Stimulated activated CD8-positive, alpha-beta memory T cell treated with anti-CD3 and anti-CD28 coated beads, Interleukin-4, amount 100 ng/mL, for 48 hours (primary cell): ENCODE measurements at places on chromosomes 1 and 21.

DNA sequence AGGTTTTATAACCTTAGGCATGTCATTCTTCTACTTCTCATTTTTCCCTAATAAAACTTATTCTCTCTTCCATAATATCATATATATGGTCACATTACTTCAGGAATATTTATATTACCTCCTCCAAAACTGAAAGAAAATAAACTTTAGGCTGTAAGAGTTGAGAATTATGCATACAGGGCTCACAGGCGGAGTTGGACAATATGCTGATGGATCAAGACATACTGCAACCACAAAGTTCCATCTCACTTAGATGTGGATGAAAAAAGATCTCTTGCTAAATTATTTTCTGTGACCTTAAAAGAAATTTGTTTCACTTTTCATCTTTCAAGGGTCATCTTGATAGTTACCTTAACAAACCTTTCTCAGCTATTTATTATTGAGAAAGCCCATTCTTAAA is 152.6 kb upstream of the PDE4B start:
- DNase-seq: no peak

DNA sequence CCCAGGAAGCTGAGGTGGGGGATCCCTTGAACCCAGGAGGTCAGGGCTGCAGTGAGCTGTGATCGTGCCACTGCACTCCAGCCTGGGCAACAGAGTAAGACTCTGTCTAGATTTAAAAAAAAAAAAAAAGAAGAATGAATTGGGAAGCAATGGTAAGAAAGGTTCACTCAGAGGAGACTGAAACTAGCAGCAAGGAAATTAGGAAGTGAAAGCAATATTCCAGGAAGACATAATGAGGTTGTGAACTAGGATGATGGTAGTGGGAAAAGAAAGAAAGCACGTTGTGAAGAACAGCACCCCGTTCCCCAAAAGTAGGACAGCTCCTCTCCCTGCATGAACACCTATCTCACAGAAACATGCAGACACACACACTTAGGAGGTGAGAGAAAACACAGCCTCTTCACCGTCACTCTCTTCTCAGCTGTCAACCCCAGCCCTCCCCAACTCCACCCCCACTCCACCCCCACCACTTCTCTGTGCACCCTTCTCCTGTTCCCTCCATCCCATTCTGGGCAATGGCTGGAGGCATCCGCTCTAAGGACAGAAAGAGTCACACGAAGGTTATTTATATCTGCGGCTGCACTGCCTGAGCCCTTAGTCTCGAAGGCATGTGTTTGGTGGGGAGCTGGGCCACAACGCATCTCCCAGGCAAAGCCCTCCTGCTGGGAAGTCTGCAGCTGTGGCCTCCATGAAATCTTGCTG is 101.8 kb upstream of the LPGAT1 start:
- DNase-seq: no peak

- peak; percentile 60 for DNase-seq
These were observed 20.6 kb downstream of the ESPN start for GRCh38 chr1:6445062-6445763.

DNA sequence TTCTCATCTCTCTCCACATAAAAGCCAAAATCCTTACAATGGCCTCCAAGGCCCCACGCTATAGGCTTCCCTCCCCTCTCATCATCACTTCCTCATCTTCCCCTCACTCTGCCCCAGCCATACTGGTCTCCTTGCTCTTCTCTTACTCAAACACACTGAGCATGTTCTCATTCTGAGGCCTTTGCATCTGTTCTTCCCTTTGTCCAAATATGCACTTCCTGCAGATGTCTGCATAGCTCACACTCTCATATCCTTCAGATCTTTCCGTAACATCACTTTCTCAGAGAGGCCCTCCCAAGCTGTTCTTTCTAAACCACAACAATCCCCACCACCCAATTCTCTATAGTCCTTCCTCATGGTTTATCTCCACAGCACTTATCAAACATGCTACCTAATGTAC is 284.1 kb downstream of the HHIPL2 start:
- no peak for DNase-seq

DNA sequence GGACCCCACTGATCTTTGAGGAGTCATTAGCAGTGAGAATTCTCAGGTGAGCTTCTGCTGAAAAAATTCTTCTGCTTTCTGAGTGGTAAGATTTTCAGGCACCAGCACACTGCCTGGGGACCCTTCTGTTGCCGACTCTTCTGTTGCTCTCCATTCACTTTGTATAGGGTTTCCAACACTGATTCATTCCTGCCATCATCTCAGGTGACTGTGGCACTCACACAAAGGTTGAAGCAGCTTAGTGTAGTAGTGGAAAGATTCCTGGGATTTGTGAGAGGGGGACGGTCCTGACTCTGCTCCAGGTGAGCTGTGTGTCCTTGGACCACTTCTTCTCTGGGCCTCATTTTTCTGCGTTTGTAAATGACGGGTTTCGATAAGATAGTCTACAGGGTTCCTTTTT is 9.4 kb downstream of the UTP11 start:
- DNase-seq: no peak

GRCh38 chr1:94298861-94299260 is 61.5 kb upstream of the ARHGAP29 start:
- DNase-seq: no peak

GRCh38 chr1:93707956-93708355 is 26.3 kb upstream of the BCAR3 start:
- DNase-seq: peak; percentile 75

- no peak for DNase-seq
These were observed 237.7 kb downstream of the SLC45A1 start for GRCh38 chr1:8555582-8555981.

DNA sequence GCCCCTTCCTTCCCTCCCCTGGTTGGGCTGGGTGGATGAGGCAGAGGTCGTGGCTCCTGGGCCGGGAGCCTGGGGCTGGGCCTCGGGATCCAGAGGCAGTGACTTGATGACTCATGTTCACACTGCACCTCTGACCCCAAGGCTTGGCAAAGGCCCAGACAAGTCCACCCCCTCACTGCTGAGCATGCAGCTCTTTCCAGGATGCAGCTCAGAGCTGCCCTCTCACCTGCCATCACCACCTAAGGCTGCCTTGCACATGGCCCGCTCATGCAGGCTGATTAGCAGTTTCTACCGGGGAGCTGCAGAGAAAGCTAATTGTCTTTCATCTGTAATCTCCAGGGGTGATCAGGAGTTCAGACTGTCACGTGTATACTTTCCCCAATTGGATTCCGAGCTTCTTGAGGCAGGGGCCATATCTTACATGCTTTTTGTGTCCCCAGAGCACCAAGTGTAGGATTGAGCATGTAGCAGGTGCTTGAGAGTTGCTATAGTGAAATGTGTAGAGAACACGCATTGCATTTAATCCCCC is 62.1 kb downstream of the LRRN2 start:
- DNase-seq: no peak

DNA sequence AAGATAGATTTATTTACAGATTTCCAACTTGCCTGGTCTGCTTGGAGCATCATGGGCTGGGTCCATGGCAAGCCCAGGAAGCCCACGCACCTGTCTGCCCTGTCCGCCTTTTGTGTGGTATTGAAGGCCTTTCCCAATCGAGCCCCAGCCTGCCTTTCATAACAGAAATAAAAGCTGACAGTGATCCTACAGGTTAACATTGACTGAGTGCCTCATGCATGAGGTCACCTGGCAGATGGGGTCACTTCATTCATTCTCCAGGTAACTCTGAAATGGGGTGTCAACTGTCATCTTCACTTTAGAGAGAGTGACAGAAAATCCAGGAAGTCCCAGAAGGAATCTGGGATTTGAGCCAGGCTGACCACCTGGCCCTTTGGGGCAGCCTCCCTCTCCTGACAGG is 36.3 kb upstream of the CASZ1 start:
- no peak for DNase-seq

GRCh38 chr1:23594927-23595353 is 35.6 kb upstream of the ID3 start:
- DNase-seq: no peak

- no peak for DNase-seq
These were observed 9.1 kb downstream of the SEMA4A start for GRCh38 chr1:156162430-156163037.

DNA sequence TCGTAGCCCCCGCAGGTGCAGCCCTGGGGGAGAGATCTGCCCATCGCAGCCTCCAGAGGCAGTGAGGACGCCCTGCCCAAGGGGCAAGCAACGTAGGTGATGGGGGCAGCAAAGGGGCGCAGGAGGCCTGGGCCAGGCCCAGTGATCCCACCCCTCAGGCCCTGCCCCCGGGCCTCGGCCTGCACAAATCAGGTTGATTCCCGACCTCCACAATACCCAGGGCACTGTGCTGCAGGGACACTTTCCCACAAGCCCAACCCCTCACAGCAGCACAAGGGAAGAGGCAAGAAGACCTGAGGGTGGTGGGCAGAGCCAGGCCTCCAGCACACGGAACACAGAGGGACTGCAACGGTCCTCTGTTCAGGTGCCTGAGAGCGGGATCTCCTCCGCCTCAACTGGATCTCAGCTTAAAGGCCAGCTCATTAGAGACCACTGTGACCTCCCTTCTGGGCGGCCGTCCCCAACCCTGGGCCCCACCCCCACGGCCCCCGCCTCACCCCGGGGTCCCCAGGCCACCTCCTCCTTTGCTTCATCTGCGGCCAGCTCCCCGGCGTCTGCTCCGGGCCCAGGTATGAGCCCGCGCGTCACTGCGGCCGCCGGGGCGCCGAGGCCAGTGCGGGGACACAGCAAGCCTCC is 812 bp upstream of the ARF1 start:
- DNase-seq: no peak

- no peak for DNase-seq
These were observed 23.4 kb downstream of the NFASC start for GRCh38 chr1:204894031-204894430.

- DNase-seq: peak; percentile 72
These were observed 49.8 kb upstream of the RIPK4 start for GRCh38 chr21:41816583-41817165.

- no peak for DNase-seq
These were observed 35.8 kb downstream of the OLFML3 start for GRCh38 chr1:114015075-114015474.

DNA sequence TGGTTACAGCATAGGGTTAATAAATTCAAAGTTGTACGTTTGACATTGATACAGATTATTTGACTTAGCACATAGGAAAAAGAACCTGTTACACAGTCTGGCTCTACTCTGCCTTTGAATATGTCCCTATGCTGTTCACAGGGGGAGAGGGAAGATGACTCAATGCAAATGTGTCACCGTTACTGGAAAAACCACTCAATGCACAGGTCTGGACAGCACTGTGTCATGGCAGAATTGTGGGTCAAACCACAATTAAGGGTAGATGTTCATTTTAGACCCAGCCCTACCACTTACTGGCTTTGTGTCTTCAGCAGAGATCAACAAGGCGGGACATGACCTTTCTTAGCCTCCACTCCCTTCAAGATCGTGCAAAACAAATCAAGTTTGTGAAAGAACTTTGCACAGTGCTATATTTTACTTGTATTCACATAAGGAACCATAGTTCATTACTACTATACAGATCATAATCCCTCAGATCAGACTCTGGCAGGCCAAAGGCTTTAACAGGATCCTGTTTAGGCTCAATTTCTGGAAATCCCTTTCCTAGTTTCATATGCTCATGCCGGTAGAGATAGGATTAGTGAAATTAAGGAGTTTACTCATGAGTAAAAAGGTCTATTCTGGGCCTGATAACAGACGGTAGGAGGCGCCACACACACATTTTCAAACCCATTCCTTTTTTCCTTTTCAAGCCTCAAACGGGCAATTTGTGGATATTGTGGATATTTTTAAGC is 22.1 kb downstream of the EIF2D start:
- DNase-seq: peak; percentile 71

GRCh38 chr1:241997401-241997998 is 1.4 kb downstream of the MAP1LC3C start:
- no peak for DNase-seq

DNA sequence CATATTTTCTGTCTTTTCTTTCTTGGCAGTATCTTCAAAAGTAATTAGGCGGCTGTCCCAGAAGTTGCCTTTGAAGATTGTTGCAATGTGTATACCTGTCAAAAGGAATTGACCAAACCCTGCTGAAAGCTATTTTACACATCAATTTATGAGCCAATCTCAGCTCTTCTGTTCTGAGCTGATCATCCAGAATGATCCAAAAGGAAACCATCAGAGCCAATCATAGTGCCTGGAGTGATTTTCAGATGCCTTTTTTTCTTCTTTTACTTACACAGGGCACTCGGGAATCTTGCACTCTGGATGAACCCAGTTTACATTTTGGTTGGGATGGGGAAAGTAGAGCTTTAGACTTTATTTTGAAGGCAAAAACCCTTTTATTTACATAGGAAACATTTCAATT is 21.8 kb upstream of the APOBEC4 start:
- DNase-seq: no peak

DNA sequence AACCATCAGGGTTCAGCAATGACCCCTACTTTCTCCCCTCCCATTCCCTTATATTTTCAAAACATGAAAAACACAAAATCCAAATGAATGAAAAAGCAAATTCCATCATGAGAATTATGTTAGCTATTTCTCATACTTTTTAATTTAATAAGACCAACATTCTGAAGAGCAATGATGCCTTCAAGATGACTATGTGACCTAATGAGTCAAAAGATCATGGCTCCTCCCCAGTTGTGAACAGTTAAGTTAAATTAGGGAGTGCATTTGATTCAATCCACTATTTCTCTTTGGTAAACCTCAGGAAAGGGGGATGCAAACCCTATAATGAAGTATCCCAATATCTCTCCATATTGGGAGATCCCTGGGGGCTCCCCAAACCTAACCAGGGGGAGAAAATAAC is 36.5 kb downstream of the PUM1 start:
- DNase-seq: no peak

- no peak for DNase-seq
These were observed 59.8 kb downstream of the EDN2 start for GRCh38 chr1:41424581-41425118.

DNA sequence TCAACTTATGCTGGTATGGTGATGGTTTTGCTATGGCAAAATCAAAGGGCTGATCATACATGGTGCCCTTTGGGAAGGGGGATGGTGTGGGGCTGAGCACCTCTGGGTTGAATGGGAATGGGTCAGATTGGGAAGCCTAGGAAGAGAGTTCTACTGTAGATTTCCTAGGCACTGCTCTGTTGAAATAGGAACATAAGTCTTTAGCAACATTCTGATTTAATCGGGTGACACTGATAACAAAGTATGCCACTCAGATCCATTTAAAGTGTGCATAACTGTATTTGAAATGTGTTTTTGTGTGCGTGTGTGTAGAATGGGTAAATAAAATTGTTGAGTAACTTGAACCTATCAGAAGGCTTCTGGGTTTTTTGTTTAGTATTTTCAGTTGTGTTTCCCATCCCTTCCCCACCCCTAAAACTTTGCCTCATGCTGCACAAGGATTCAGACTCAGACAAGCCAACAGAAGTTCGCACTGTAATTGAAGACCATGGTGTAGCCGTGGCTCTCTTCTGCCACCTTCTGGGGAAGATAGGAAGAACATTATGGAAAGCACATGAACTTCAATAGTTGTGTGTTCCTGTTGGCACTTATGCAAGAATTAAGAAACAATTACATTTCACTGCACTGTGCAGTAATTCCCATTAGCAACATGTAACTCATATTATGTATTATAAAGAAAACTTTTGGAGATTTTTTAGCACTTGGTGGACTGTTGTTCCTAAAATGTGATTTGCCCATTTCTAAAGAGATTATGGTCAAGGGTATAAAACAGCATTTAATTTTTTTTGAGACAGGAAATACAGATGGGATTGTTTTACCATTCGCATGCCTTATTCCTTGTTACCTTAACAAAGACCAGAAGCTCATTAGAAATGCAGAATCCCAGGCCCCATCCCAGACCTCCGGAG is 10.9 kb upstream of the C4BPB start:
- peak; percentile 70 for DNase-seq
